Kidney glomerular epithelial cell (primary cell): ENCODE measurements at places on chromosomes 12 and 14.

- no peak for DNase-seq
Observed at GRCh38 chr12:49019443-49020324, 1.1 kb upstream of the PRKAG1 start.

GRCh38 chr14:49992901-49993339 lies 100.0 kb downstream of the ARF6 start:
- DNase-seq = peak; percentile 40

DNA sequence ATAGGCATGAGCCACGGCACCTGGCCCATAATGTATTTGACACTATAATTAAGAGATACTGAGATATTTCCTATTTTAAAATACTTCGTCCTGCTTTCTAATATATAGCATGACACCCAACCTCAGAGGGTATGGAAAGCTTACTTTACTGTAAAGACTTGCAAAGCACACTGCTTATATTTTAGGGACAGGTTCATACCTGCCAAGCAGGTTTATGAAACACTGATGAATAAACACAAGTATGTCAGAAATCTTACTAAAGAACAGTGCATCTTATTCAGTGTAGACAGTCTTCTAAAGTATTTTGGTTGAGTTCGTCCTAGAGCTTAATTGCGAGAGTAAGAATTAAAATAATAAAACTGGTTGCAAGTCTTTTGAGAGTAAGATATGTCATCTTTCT lies 65.4 kb downstream of the PPFIBP1 start:
- DNase-seq = no peak

DNA sequence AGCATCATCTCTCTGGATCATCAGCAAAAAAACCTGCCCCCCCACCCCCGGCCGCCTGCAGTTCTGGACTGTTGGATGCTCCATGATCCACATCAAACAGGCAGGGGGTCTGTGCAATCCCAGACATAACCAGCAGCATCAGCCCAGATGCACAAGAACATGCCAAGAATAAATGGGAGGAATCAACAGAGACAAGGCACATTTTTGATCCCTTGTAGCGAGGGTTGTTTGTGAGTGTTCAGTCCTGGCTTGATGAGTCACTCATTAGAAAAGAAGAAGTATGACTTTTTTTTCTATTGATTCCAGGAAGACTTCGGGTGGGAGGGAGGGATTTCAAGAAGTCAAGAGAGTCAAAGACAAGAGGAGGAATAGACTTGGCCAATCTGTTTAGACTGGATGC lies 244.2 kb downstream of the KSR2 start:
- no peak for DNase-seq

- no peak for DNase-seq
Observed at GRCh38 chr14:106268013-106268727, 741.8 kb downstream of the TMEM121 start.

GRCh38 chr12:85130646-85131045 lies 94.5 kb downstream of the LRRIQ1 start:
- DNase-seq = no peak

GRCh38 chr14:103516426-103517173 lies 6.0 kb downstream of the CKB start:
- DNase-seq = no peak

GRCh38 chr12:89016970-89017778 lies 335.1 kb downstream of the DUSP6 start:
- DNase-seq = peak; percentile 79

DNA sequence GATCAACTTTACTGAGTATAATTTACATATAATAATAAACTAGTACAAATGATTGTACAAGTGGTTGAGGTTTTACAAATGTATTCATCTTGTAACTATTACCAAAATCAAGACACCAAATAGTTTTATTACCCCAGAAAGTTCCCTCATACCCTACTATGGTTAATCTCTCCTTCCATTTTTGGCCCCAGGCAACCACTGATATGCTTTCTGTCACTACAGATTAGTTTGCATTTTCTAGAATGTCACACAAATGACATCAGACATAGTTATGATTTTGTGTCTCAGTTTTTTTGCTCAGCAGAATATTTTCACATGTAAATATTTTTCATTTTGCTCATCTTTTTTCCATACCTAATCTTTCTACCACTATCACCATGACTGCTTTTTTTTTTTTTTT lies 49.1 kb downstream of the TMX1 start:
- no peak for DNase-seq

- DNase-seq = no peak
Observed at GRCh38 chr12:124709722-124710687, 142.6 kb upstream of the NCOR2 start.

DNA sequence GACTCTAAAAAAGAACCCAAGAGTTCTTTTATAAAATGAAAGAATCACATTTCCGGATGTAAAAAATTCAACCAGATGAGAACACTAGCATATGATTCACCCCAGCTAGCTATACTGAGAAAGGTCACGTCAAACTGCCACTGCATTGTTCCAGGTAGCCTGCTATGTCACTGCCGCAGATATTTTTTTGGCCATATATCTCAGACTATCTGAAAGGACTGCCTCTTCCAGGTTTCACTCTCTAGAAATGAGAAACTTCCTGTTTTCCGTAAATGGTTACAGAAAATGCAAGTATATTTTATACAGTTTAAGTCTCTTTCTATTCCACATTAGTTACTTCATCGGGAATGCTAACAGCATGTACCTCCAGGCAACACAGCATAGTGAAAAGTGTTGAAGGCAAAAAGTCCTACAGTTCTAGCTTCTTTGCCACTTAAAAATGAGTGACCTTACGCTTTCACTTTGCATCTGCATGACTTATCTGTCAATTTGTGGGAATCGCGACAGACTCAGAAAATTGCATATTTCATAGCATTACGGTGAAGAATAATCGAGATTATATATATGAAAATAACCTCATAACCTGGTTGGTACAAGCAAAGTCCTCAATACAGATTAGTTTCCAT lies 105.2 kb downstream of the MED13L start:
- DNase-seq = no peak

GRCh38 chr12:51941011-51941581 lies 10.4 kb upstream of the ACVR1B start:
- no peak for DNase-seq

DNA sequence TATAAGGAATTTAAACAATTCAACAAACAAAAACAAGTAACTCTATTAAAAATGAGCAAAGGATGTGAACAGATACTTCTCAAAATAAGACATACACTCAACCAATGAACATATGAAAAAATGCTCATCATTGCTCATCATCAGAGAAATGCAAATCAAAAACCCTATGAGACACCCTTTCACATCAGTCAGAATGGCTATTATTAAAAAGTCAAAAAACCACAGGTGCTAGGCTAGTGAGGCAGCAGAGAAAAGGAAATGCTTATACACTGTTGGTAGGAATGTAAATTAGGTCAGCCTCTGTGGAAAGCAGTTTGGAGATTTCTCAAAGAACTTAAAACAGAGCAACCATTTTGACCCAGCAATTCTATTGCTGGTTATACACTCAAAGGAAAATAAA lies 52.0 kb downstream of the NAV3 start:
- DNase-seq = no peak

- DNase-seq = peak; percentile 55
Observed at GRCh38 chr12:75953312-75953906, 78.2 kb downstream of the PHLDA1 start.

GRCh38 chr12:93689076-93689834 lies 12.1 kb downstream of the CRADD start:
- DNase-seq = no peak

GRCh38 chr14:45091710-45092109 lies 7.8 kb downstream of the PRPF39 start:
- peak; percentile 9 for DNase-seq

DNA sequence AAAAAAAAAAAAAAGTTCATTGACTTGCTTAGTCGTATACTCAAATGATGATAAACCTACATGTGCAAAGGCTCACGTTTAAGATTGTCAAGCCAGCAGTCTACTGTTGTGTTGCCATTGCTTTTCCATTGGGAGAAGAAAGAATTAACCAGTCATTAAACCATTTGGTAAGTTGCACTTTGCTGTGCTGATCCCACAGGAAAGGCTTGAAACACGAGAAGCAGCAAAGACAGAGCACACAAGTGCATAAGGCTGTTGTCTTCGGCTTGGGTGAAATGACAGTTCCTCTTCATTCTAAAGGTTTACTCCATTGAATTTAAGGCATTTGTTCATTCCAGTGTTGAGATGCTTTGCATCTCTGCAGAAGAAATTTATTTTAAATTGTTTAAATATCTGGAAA lies 50.1 kb downstream of the ZC3H14 start:
- no peak for DNase-seq

DNA sequence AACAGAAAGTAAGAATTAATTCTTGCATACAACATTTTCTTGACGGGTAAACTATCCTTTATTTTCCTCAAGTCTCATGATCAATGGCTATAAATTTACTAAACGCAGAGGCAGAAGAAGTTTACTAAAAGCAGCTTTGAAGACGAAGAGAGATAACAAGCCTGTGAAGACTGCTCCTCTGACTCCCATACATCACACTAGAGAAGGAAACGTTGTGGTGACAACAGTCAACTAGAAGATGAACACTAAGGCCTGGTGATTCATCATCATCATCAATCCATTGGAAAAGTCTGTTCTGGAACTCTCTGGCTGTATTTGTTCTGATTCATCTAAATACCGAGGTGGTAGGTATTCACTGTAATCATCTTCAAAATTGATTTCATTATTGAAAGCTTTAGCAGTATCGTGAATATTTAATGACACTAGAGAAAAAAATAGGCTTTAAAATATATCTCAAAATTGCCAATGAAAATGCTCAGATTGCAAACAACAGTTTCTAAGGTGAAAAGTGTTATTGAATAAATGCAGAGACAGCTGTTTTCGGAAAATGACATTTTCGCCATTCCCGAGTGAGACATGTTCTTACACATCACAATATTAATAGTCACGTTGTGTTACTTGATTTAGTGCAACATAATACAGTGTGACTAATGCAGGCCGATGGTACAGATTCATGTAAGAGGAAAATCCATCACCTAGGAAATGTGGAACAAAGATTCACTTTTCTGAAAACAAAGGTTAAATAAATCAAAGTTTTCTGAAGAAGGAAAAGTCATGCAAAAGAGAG lies 260.5 kb downstream of the C12orf50 start:
- no peak for DNase-seq

DNA sequence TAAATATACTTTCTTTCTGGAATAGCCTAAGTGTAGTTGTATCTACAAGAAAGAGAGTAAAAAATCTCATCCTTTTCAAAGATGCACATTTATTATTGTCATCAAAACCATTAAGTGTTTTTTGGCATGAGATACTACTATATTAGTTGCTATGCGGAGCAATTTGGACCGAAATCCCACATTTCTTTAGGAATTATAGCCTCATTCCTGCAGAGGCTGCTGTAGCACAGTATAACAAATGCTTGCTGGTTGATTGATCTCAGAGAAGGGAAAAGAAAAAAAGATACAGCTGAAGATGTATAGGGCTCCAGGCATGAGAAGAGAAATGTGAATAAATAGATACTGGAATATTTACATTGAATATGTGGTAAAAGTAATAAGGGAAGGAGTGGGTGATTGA lies 36.0 kb downstream of the RHOJ start:
- no peak for DNase-seq

- no peak for DNase-seq
Observed at GRCh38 chr14:21672116-21672515, 1.5 kb downstream of the OR4E1 start.

DNA sequence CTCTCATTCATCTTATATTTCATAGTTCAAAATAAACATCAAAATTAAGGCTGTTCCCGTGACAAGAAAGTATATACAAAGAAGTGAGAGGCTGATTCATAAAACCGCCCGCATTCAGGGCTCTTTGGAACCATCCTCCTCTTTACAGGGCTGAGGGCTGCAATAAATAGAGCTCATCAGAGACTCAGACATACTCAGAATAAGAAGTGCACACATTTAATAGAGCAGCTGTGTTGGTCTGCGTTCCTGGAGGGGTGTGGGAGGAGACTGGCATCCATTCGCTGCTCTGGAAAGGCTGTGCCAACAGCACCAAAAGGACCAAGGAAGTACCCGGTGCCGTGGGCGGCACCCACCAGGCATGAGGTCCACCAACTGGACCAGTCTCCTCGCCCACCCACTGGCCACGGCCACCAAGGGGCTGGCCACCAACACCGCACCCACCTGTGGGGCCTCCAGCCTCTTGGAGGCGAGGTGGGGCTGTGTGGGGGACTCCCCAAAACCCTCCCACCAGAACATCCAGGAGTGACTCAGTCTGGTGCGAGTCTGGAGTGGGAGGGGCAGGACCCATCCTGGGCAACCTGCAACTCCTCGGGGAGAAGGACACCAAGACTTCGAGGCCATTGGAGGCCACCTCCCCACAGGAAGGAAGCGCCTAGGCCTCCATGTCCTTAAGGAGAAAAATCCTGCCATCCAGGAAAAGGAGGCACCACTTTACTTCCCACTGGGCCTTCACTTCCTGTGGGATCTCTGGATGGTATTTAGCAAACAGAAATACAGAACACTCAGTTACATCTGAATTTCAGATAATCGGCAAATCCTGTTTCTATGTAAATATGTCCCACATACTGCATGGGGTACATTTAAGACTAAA lies 32.7 kb downstream of the VCPKMT start:
- no peak for DNase-seq

DNA sequence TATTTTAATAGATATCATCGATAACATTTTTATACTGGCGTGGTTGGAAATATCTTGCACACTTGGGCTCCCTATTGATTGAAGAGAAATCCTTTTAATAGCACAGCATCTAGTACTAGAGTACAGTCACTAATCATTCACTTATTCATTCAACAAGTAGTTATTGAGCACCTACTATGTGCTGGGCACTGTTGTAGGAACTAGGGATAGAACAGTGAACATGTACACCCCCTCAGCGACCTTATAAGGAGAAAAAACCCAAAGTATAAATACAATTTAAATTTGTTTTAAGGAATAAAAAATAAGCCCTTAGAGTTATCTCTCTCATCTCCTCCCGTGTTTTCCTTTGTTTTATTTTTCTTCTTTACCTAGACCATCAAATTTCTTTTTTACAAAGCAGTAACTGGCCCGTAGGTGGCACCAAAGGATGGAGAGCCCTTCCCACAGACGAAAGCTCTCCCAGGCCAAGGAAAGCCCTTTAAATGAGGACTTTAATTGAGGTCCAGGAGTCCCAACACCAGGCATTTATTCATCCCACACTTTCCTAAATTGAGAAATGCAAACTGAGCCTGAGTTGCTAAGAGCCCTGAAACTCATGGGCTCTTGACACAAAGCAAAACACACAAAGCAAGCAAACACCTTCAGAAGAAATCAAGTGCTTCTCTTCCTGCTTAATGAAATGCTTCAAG lies 29.0 kb downstream of the PEBP1 start:
- no peak for DNase-seq

GRCh38 chr14:102097441-102098135 lies 10.7 kb upstream of the HSP90AA1 start:
- no peak for DNase-seq

GRCh38 chr14:104576970-104577332 lies 2.6 kb upstream of the C14orf180 start:
- no peak for DNase-seq

- no peak for DNase-seq
Observed at GRCh38 chr14:103653805-103654204, 24.8 kb downstream of the KLC1 start.

- no peak for DNase-seq
Observed at GRCh38 chr14:59254146-59254910, 65.9 kb downstream of the DAAM1 start.

GRCh38 chr12:53218551-53219291 lies 11.7 kb upstream of the ITGB7 start:
- no peak for DNase-seq
